ENCODE measurements at places on chromosomes 2 and 18.

- DNase-seq, result peak; percentile 41
Observed at GRCh38 chr2:166536111-166536510, 42.1 kb upstream of the SCN7A start.

- no peak for DNase-seq
Observed at GRCh38 chr2:23124214-23124750, 260.7 kb upstream of the KLHL29 start.

- DNase-seq, result no peak
Observed at GRCh38 chr18:3538456-3538855, 88.5 kb downstream of the TGIF1 start.

GRCh38 chr2:161613161-161613560, 11.1 kb upstream of the SLC4A10 start:
- no peak for DNase-seq

- no peak for DNase-seq
Observed at GRCh38 chr18:5122272-5122671, 74.8 kb downstream of the AKAIN1 start.

GRCh38 chr18:75183524-75183923, 25.4 kb downstream of the PTGR3 start:
- DNase-seq, result no peak

GRCh38 chr18:43314941-43315340, 37.7 kb upstream of the SYT4 start:
- no peak for DNase-seq

DNA sequence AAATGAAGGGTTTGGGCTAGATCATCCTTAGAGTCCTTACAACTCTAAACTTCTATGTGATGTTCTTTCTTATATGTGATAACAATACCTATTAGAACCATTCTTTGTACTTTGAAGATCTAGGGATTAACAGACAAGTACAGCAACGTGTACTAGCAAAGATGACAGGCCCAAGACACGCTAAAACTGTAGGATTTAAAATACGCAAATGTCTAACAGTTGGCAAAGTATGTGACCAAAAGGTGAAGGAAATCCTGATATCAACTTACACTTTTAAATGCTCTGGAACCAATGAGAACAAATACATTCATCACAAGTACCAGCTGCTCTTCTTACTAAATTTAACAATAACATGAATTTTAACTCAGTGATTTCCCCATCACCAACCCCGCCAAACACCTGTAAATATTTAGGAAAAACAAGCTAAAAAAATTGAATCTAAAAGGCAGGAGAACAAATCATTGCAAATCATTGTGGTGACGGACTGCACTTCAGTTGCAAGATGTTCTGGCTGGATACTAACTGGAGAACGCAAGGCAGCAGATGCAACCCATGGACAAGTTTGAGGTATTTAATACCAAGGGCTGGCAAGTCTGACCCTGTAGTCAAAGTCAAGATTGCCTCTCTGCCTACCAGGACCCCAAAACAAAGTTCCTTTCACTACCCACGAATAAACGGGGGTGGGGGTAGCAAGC, 1.4 kb downstream of the ANKRD44 start:
- peak; percentile 33 for DNase-seq

GRCh38 chr18:79105455-79105854, 36.3 kb downstream of the ATP9B start:
- no peak for DNase-seq

GRCh38 chr2:197138506-197138905, 172.1 kb downstream of the ANKRD44 start:
- no peak for DNase-seq
